HFFc6 (cell line): ENCODE measurements at places on chromosomes 13 and 19.

DNA sequence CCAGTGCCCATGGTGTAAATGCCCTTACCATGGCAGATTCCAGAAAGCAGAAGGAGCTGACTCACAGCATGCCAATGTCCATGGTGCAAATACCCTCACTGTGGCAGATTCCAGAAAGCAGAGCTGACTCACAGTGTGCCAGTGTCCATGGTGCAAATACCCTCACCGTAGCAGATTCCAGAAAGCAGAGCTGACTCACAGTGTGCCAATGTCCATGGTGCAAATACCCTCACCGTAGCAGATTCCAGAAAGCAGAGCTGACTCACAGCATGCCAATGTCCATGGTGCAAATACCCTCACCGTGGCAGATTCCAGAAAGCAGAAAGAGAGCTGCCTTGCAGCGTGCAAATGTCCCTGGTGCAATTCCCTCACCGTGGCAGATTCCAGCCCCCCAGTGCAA lies 163.8 kb upstream of the SOX1 start:
- no peak for DNase-seq

GRCh38 chr19:48751845-48752495 lies 471 bp downstream of the FUT1 start:
- DNase-seq: no peak

DNA sequence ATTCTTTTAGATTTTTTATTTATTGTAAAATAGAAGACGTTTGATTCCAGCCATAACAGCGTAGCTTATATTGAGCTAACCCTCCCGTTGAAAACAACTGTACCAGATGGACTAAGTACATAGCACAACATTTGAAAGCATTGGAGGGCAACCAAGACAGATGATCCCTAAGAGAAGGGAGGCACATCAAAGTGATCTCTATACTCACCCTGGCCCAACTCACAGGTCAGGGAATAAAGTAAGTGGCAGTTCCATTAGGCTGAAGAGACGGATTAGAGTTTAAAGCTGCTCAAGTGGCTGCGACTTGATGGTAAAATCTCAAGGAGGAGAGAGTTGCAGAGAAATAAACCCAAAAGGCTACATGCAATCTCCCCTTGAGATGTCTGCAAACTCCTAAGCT lies 65.1 kb upstream of the ITM2B start:
- DNase-seq: no peak

- no peak for DNase-seq
These were observed 5.1 kb downstream of the EGLN2 start for GRCh38 chr19:40803857-40804782.

GRCh38 chr13:75151081-75151643 lies 330.8 kb downstream of the TBC1D4 start:
- DNase-seq: peak; percentile 64

DNA sequence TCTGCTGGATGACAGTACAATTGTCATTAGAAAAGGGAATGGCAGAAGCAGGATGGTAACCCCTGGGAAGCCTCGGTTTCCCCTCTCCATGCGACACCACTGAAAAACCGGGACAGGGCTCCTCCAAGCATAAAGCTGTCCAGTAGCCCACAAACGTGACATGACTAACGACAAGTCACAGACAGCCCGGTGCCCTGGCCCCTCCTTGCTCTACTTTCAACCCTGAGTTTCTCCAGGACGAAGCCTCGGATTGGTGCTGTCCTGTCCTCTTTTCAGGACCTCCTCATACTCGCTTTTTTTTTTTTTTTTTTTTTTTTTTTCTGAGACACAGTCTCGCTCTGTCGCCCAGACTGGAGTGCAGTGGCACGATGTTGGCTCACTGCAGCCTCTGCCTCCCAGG lies 16.3 kb downstream of the DPP9 start:
- DNase-seq: no peak

GRCh38 chr13:19940106-19940505 lies 18.4 kb upstream of the ZMYM2 start:
- DNase-seq: no peak

- DNase-seq: no peak
These were observed 33.0 kb downstream of the GPX4 start for GRCh38 chr19:1136621-1137317.

GRCh38 chr19:6906559-6907060 lies 19.2 kb downstream of the ADGRE1 start:
- DNase-seq: no peak

DNA sequence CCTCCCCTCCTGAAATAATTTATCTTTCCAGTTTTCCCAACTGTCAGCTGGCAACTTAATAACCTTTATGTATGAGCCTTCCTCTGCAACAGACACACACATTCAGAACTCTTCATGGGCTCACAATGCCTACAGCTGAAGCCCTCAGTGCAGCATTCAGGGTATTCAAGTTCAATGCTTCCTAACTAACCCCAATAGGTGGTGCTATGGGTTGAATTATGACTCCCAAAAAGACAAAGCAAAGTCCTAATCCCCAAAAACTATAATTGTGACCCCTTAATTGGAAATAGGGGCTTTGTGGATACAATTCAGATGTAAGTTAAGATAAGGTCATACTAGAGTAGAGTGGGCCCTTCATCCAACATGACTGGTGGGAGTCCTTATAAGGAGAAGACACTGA lies 202.2 kb downstream of the SUCLA2 start:
- no peak for DNase-seq

GRCh38 chr19:3284759-3285646 lies 60.5 kb downstream of the CELF5 start:
- DNase-seq: peak; percentile 22

DNA sequence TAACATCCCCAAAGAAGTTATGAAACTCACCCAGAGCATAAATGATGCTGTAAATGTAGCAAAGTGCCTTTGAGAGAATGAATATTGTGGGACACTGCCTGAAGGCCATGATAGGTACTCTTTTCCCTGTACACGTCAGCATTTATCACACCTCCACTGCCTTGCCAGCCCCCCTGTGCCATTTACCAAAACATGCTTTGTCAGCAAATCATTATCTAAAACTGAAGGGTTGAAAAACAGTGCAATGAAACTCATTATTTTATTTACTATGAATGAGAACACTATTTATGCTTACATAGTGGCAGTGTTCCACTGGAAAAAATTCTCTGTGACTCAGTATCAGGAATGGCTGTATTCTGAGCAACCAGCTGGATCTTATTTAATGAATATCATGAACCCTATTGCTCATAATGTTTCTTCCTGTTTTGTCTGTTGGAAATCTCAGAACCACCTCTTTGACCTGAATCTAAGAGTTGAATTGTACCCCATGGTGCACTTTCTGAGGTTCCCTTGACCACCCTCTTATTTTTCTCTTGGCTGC lies 564.1 kb downstream of the DCT start:
- peak; percentile 53 for DNase-seq

DNA sequence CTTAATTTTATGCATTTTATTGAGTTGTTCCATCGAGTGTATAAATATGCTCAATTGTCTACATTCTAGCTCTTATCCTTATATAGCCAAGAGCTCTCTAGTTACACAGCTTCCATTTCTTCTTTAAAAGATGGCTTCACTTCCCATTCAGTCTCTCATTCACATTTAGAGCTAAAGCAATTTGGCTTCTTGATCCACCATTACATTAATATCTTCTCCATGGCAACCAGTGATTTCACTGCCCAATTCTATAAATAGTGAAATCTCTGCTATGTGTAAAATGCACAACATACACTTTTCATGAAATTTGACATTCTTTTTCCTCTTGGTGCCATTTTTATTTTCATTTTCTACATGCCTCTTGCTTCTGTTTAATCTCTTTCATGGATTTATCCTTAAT lies 696.9 kb upstream of the ATXN8OS start:
- DNase-seq: no peak
